ENCODE measurements at places on chromosomes 6 and 20. TPM values are rescaled to one million over a fixed set of nuclear protein-coding genes. Genes with fewer than 3 reads are reported as not detected.

ADIG gene
- not detected for total RNA-seq

CCDC170 gene
- not detected for total RNA-seq

MDFI gene
- not detected for total RNA-seq

RBPJL gene
- not detected for total RNA-seq

GRCh38 chr6:4676016-4676415 is 100.2 kb upstream of the CDYL start:
- H3K27ac ChIP-seq: no peak overlapping the region
- DNase-seq: no peak
- no peaks in the 10 kb centered on the region for H3K36me3 ChIP-seq
- no peaks in the 10 kb centered on the region for H3K27me3 ChIP-seq
- no peaks in the 10 kb centered on the region for H3K4me1 ChIP-seq
- H3K4me3 ChIP-seq: no peak overlapping the region

GRCh38 chr6:160227038-160227768 is 31.4 kb downstream of the SLC22A2 start:
- no peaks in the 10 kb centered on the region for H3K27me3 ChIP-seq
- no peak overlapping the region for H3K27ac ChIP-seq
- no peak overlapping the region for H3K4me3 ChIP-seq
- DNase-seq: no peak

- H3K4me1 ChIP-seq: peaks cover 39% of the 10 kb centered on the region
- H3K27ac ChIP-seq: peak overlapping the region; percentile 79
These were observed 435 bp downstream of the KIFC1 start for GRCh38 chr6:33391922-33392594.

GRCh38 chr6:40128127-40128526 is 193.9 kb upstream of the MOCS1 start:
- H3K4me3 ChIP-seq: no peak overlapping the region
- DNase-seq: no peak
- no peaks in the 10 kb centered on the region for H3K27me3 ChIP-seq

GRCh38 chr20:1666802-1667201 is 9.2 kb upstream of the SIRPG start:
- H3K4me1 ChIP-seq: peaks cover 8% of the 10 kb centered on the region
- no peaks in the 10 kb centered on the region for H3K36me3 ChIP-seq
- H3K4me3 ChIP-seq: no peak overlapping the region
- no peaks in the 10 kb centered on the region for H3K27me3 ChIP-seq
- no peak for DNase-seq
- no peak overlapping the region for H3K27ac ChIP-seq

DNA sequence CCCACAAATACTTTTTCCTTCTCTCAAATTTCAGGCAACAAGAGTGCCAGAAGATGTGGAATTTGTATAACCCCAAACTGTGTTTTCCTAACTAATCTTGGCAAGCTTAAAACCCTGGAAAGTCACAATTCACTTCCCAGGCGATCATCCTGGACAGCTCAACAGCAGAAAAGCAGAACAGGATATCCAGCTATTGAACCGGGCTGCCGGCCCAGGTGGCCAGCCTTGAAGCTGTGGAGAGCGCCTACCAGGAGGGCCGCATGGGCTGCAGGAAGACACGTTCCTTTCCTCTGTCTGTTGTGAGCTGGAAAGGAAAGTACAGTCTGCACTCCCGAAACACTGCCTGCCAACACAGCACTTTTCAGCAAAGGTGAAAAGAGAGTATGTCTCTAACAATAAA is 719.7 kb upstream of the MARCKS start:
- no peaks in the 10 kb centered on the region for H3K27me3 ChIP-seq
- H3K36me3 ChIP-seq: no peaks in the 10 kb centered on the region
- H3K27ac ChIP-seq: no peak overlapping the region
- no peaks in the 10 kb centered on the region for H3K4me1 ChIP-seq
- no peak overlapping the region for H3K4me3 ChIP-seq

- H3K36me3 ChIP-seq: peaks cover 14% of the 10 kb centered on the region
- no peak for DNase-seq
- H3K27ac ChIP-seq: no peak overlapping the region
- H3K4me3 ChIP-seq: no peak overlapping the region
- no peaks in the 10 kb centered on the region for H3K27me3 ChIP-seq
- peaks cover 20% of the 10 kb centered on the region for H3K4me1 ChIP-seq
These were observed 75.4 kb downstream of the ELOVL5 start for GRCh38 chr6:53273370-53273769.

DNA sequence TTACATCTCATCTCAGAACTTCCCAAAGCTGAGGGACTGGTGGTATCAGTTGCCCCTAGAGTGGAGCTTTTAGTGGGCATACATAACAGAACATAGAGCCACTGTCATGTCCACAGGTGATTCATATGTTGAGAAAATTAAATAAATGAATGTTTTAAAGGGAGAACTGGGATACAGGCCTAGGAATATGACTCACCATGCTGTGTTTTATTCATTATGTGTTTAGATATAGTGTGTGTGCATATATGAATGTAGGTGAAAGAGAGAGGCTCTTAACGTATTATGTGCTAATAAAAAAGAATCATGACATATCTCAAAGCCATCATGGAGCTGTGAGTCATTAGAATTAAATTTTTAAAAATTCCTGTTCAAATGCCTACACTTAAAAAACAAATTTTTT is 332.2 kb upstream of the RSPO3 start:
- no peak overlapping the region for H3K27ac ChIP-seq
- H3K36me3 ChIP-seq: no peaks in the 10 kb centered on the region
- no peaks in the 10 kb centered on the region for H3K27me3 ChIP-seq

Data from Karpas-422 (cell line).